ENCODE measurements at places on chromosomes 1 and 21.

GRCh38 chr1:1293263-1294249 lies 13.3 kb downstream of the SCNN1D start:
- no peak for DNase-seq

DNA sequence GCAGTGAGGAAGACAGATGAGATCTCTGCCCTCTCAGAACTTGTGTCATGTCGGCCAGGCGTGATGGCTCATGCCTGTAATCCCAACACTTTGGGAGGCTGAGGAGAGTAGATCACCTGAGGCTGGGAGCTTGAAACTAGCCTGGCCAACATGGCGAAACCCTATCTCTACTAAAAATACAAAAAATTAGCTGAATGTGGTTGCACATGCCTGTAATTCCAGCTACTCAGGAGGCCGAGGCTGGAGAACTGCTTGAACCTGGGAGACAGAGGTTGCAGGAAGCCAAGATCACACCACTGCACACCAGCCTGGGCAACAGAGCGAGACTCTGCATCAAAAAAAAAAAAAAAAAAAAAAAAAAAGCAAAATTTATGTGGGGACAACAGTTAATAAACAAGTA lies 40.9 kb upstream of the RALGPS2 start:
- no peak for DNase-seq

- no peak for DNase-seq
Observed at GRCh38 chr21:19508844-19509243, 1105.3 kb upstream of the TMPRSS15 start.

DNA sequence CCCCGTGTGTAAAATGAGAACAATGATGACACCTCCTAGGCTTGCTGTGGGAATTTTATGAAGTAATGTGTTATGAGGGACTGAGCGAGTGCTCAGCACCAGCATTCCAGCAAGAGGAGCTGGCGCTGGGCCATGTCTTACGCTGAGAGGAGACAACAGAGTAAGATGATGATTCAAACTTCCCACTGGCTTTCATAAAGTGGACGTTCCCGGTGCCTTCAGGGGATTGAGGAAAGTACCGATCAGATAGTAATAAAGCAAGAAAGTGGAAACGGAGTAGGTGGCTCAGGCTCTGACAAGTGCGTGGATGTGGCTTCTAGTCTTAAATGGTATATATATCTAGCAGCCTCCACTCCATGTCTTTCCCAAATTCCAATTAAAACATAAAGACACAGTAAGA lies 23.8 kb downstream of the EPHA10 start:
- no peak for DNase-seq

- DNase-seq: no peak
Observed at GRCh38 chr1:27153549-27153886, 1.4 kb downstream of the SLC9A1 start.

DNA sequence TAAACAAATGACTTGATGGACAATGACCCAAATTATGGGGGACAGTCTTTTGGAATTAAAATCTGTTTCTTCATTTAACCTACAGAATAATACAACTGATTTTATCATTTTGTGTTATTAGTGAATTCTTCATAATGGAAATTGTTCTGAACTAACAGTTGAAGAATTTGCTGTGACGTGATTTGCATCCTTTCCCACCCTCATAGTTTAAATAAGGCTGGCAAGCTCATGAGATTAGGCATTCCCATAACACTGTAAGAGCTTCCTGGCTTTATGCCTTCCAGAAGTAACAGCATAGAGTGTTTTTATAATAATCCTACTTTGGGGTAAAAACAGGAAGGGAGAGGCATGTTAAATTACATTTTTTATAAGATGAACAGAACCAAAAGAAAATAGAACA lies 95.7 kb downstream of the ATP6V1G3 start:
- no peak for DNase-seq

DNA sequence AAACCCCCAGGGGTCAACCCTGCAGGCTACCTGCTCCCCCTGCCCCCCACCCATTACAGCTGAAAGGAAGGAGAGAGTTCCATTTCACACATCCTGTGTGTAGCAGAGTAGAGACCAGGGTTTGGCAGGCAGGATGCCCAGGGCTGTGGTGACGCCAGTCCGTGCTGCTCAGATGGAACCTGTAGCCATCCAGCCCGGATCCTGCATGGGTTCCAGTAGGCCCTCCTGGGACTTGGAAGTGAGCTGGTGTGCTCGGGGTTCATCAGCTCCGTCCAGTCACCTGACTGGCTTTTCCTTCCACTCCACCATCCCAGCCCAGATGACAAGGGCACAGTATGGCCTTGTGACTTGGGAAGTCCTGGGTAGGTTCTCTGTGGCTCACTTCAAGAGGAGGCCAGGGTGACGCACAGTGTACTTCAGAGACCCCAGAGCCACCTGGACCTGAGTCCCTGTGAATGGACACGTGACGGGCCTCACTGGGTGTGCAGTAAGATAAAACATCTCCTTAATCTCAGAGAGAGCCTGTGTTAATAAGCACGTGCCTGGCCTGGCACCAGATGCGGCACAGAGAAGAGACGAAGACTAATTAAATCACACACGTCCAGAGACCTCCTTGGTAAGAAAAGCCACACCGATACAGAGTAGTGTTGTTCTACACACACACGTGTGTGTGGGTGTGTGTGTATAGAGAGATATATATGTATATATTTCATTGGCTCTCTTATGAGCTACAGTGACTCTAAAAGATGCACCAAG lies 16.0 kb downstream of the ITPKB start:
- DNase-seq: no peak

- no peak for DNase-seq
Observed at GRCh38 chr1:198056255-198056654, 100.5 kb upstream of the NEK7 start.

- DNase-seq: no peak
Observed at GRCh38 chr1:27868556-27868931, 3.8 kb upstream of the THEMIS2 start.

DNA sequence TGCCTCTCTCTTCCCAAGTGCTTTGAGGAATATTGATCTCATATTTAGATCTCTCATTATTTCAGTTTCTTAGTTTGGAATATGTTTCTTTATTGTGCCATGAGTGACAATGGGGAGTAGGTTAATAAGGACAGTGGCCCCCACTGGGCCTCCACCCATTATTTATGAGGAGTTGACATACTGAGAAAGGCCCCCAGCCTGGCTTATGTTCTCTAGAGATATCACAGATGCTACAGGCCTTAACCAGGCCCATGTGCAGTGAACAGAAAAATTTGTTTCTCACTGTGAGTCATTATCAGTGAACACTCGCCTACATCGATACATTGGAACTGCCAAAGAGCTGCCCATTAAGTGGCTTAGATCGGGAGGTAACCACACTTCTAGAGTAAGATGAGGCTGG lies 35.7 kb upstream of the SYT6 start:
- DNase-seq: no peak

GRCh38 chr1:114746450-114747121 lies 11.2 kb downstream of the CSDE1 start:
- no peak for DNase-seq

DNA sequence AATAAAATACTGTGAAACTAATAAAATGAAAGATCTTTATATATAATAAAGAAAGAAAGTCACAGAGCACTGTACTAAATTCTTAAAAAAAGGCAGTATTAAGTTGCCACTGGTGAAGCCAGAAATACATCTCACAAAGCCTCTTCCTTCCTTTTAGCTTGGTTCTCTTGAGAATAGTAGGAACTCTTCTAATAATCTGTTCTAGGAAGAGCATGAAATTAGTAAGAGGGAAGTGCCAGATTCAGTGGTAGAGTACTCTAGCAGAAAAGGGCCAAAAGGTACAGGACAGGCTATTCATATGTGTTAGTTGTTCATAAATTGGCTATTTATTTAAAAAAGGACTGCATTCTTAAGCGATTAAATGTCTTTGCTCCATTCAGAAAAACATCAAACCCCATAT lies 33.7 kb downstream of the CTTNBP2NL start:
- DNase-seq: no peak

Measured in T1000 (cell line).